Activated CD8-positive, alpha-beta T cell treated with anti-CD3 and anti-CD28 coated beads for 36 hours (primary cell): ENCODE measurements at places on chromosomes 4 and X. TPM values are rescaled to one million over a fixed set of nuclear protein-coding genes. Genes with fewer than 3 reads are reported as not detected.
A peak's percentile ranks its signal among the peaks of the same experiment; 100 is the strongest.

GRCh38 chr4:147620315-147620714, 3.1 kb downstream of the TMEM184C start:
- DNase-seq = no peak

GRCh38 chr4:104973708-104974107, 173.0 kb upstream of the TET2 start:
- no peak for DNase-seq

DNA sequence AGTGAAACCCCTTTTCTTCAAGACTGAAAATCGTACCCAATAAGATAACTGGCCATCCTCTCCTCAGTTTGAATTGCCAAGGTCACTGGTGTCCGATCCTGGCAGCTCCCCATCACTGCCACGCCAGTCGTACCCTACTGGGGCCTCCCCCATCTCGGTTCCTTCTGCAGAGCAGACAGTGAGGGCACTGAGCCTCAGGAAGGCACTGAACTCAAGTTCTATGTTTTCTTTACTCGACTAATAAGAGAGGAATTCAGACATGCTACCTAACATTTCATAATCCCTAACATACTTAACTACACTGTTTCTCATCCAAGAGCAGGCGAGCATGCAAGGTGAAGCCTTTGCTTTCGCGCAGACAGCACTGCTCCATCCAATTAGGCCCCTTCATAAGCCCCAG, 23.4 kb downstream of the ZFYVE28 start:
- no peak for DNase-seq

GRCh38 chrX:80812176-80812575, 2.5 kb upstream of the BRWD3 start:
- DNase-seq = peak; percentile 49

GRCh38 chr4:37948542-37948941, 11.7 kb upstream of the PTTG2 start:
- peak; percentile 12 for DNase-seq

DNA sequence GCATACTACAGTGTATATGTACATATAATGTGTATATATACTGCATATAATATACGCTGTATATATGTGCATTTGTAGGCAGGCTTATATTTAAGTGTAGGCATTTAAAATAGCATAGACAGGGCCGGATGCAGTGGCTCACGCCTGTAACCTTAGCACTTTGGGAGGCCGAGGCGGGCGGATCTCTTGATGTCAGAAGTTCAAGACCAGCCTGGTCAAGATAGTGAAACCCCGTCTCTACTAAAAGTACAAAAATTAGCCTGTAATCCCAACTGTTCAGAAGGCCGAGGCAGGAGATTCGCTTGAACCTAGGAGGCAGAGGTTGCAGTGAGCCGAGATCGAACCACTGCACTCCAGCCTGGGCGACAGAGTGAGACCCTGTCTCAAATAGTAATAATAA, 78.4 kb downstream of the JAKMIP1 start:
- DNase-seq = no peak

- no peak for DNase-seq
Measured at GRCh38 chr4:151611960-151612359, 148.8 kb downstream of the GATB start.

GRCh38 chrX:141652286-141652685, 46.3 kb downstream of the SPANXD start:
- DNase-seq = no peak

DNA sequence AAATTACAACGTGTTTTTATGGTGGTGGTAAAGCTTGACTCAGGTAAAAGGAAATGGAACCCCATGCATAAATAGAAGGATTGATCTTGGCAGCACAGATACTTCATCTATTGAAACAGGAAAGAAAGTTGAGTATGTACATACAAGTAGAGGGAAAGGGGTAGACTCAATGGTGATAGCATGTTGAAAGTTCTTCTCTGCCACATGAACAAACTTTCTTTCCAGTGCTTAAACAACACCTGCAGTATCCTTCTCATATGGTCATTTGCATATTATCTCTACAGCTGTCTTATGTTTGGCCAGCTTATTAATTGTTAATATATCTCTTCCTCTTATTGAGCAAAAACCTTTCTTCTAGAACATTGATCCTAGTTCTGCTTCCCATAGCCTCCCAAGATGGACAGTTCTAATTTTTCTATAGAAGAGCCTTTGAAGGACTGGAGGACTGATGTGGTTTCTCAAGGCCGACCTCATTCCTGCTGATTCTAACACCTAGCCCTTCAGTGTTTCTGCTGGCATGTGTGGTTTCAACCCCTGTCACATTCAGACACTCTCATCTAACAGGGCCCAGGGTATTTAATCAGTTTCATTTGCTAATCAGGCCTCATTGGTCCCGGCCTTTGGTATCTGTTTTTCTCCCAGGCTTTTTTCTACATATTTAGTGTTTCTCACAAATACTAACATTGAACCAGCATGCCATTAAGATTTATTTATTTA, 108.1 kb upstream of the SPRY1 start:
- DNase-seq = no peak

DNA sequence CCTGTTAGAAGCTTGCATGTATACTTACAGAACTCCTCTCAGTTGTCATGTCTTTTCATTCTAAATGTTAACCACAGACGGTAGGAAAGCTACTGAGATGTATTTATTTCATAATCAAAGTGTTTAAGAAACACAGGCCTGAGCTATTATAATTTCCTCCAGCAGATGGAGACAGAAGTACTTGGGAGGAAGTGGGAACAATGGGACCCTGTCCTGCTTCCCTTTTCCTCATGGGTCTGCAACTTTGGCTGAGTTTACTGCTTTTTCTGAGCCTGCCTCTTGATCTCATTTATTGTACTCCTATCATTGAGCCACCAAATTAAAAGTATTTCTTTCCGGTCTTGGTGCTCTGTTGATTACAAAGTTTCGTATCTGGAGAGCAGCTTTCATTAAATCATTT, 67.7 kb upstream of the SPANXN2 start:
- no peak for DNase-seq

GRCh38 chr4:69910016-69910782, 20.7 kb upstream of the CSN1S1 start:
- no peak for DNase-seq

DNA sequence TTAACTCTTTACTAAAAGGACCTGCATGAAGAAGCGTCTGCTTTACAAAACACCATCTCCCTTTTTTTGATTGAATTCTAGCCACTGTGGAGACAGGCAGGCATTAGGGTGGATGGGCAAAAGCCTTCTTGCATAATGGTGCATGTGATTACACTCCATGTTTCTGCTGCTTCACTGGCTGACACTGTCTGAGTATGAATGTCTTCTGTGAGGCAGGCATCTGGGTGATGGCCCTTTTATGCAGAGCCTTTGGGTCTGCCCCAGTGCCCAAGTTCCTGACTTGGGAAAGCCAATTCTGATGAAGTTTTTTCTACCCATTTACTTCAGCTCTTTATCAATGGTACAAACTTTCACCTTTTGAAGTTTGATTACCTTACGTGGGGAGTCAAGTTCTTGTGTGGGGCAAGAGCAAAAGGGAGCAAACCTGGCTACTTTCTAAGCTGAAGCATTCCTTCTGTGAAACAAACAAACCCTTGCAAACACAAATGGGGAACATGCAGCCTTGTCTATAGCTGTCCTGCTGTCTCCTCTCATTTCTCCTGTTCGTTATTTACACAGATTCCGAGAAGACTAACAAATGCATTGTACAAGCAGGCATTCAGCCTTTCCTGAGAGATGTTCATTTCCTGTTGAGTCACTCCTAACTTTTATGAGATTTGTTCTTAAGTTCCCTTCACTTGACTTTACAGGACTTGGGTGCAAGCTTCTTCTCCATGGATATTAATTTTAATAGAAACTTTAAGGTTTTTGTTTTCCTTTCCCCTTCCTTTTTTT, 301.9 kb downstream of the TLL1 start:
- no peak for DNase-seq

DNA sequence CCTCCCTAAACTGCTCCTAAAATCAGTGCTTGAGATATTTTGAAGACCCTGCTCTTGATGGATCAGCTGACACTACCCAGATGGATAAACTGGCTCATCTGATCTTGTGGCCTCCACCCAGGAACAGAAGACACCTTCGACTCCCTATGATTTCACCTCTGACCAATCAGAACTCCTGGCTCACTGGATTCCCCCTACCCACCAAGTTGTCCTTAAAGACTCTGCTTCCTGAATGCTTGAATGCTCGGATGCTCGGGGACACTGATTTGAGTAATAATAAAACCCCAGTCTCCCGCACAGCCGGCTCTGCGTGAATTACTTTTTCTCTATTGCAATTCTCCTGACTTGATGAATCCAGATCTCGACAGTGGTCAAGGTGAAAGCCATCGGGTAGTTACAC, 12.0 kb upstream of the RPS3A start:
- no peak for DNase-seq

- no peak for DNase-seq
Measured at GRCh38 chrX:31209005-31209628, 137.3 kb upstream of the FTHL17 start.

- DNase-seq = no peak
Measured at GRCh38 chrX:150100261-150100660, 162.0 kb upstream of the EOLA2 start.

GRCh38 chr4:3365326-3365725, 72.5 kb downstream of the RGS12 start:
- no peak for DNase-seq

- no peak for DNase-seq
Measured at GRCh38 chr4:176149680-176150355, 45.6 kb downstream of the SPATA4 start.

- no peak for DNase-seq
Measured at GRCh38 chrX:65925592-65925991, 114.3 kb downstream of the VSIG4 start.

DNA sequence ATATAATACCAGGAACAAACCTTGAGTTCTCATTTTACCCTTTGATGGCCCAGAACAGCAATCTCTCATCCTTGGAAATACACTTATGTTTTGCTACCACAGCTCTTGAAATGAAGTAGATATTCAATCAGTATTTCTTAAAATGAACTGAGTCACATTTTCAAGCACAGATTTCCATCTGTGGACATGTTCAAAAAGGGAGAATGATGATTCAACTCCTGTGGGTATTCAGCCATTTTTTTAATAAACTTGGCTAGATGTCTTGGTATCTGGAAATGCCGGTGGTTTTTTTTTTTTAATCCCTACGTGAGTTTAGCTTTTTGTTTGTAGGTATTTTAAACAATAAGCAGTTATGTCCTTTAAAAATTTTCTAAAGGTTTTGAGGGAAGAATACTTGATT, 64.2 kb upstream of the TRPC5OS start:
- DNase-seq = no peak

GRCh38 chr4:175716961-175717360, 95.1 kb downstream of the GPM6A start:
- DNase-seq = no peak

DNA sequence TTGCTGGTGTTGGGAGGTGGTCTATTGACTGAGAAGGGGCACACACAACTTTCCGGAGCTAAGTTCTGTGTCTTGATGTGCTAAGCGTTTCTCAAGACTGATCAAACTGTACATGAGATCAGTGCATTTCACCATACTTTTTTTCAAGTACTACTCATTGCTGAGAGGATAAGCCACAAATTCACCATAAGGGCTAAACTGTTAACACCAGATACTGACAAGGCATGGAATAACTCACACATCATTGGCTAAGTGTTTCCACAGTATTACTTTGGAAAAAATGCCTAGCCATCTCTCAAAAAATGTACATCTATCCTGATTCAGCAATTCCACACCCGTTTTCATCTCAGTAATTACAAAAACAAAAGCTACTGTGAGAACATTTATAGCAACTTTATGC, 13.0 kb downstream of the RBMX start:
- DNase-seq = no peak

DNA sequence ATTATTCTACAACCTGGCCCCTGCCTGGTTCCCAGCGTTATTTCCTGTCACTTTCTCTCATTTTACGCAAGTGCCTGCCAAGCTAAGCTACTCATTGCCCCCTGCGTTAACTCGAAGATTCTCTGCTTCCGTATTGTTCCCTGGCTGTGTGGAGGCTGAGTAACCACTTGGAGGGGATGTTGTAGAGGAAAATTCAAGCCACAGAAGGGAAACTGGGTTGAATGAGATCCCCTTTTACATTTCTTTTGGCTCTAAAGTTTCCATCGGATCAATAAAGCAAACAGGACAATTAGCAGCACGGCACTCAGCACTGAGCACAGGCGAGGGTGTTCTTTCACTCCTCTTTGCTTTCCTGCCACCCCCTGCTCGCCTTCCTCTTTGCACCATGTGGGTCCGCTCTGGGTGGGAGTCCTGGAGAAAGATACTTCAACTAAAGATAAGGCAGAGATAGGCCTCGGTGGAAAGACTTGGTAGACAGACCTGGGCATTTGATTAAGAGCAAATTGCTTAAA, 4.2 kb upstream of the TMSB4X start:
- peak; percentile 68 for DNase-seq

- no peak for DNase-seq
Measured at GRCh38 chr4:7266525-7267292, 74.4 kb downstream of the SORCS2 start.

The UGT2B10 gene
- total RNA-seq = not detected

The CCDC160 gene
- total RNA-seq = not detected

The NUDT11 gene
- 1.8 TPM for total RNA-seq

The GPR173 gene
- 0.36 TPM for total RNA-seq

The UNC5C gene
- total RNA-seq = not detected

The CSAG3 gene
- not detected for total RNA-seq

The SHISA3 gene
- not detected for total RNA-seq
